Posterior vena cava (tissue), 2 donors: ENCODE measurements at places on chromosomes 2 and 18.

DNA sequence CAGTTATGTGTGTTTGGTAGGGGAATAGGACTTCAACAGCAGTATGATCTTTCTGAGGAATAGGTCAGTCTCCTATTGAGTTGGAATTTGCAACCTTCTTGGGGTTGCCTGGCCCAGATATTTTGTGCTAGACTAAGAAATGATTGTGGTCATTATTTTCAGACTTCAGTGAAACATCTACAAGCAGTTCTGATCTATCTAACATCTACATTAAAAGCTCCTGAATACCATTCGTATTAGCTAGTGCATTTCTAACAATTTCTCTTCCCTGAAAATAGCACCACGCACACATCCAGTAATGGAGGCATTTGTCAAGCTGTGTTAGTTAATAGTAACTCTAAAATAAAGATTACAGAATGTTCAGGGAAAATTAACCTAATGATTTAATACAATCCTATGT is 179.3 kb downstream of the FIGN start:
- no peak for DNase-seq

GRCh38 chr2:97763176-97763845 is 49.9 kb downstream of the ZAP70 start:
- DNase-seq: no peak

DNA sequence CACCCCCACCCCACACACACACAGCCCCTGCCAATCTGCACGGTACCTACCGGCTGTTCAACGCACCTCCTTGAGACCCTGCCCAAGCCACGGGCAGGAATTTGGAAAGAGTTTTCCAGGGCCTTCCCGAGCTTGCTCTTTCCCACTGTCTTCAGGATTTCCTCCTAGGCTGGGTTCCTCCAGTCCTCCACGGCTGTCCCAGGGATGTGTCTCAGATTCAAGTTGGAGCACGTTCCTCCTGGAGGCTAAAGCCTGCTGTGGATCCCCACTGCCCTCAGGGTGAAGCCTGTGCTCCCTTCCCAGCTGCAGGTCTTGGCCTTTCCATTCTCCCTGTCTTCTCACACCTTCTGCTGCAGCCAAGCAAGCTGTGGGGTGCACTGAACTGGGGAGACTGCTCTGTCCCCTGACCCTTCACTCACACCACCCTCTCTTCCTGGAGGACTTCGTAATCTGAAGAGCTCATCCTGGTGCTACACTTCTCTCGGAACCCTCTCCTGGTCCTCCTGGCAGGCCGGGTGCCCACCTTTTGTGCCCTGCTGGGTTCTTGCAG is 54.9 kb upstream of the HS6ST1 start:
- peak; percentile 43 for DNase-seq

GRCh38 chr2:174124181-174124580 is 124.2 kb downstream of the OLA1 start:
- DNase-seq: no peak

DNA sequence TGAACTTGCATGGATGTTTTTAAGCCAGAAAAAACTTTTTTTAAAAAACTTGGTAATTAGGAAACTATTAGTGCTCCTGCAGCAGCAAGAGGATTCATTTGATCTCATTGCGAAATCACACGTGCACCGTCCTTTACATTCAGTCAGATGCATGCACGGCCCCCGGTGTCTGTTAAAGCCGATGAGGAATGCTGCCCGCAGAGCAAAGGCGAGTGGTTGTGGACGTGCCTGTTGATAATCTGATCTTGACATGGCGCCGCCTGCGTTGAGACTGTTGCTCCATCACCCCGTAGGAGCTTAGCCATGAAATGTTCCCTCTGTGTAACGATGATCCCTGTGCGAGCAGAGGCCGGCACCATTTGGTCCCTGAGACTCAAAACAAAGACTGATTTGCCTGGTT is 300.0 kb downstream of the GBX2 start:
- no peak for DNase-seq

DNA sequence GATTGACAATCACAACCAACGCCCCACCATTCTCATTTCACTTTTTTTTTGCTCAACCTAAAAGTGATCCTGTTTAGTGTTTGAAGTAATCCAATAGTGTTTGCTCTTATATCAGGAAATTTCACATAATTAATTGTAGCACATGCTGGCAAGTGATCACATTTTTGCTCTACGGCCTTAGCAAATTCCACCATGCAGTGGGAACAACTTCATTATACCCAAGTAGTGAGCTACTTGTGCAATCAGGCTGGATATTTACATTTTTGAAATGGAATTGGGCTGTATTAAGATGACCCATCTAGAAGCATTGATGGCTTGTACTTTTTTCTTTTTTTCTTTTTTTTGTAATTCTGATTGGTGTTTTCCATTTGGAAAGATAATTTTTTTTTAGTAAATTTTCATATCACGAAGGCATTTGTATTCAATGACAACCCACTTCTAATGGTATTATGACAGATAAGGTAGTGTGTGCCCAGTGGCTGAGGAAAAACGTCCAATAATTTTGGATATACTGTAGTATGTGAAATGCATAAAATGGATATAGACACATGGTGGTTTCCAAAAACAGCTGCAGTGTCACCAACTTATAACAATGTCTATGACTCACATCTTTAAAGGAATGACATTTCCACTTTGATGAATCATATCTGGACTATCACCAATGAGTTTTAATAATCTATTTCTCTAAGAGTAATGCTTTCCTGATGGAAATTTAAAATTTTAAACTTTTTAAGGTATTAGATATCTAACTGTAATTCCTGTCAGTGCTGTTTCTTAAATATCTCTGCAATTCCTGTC is 130.6 kb downstream of the COL6A3 start:
- DNase-seq: no peak

DNA sequence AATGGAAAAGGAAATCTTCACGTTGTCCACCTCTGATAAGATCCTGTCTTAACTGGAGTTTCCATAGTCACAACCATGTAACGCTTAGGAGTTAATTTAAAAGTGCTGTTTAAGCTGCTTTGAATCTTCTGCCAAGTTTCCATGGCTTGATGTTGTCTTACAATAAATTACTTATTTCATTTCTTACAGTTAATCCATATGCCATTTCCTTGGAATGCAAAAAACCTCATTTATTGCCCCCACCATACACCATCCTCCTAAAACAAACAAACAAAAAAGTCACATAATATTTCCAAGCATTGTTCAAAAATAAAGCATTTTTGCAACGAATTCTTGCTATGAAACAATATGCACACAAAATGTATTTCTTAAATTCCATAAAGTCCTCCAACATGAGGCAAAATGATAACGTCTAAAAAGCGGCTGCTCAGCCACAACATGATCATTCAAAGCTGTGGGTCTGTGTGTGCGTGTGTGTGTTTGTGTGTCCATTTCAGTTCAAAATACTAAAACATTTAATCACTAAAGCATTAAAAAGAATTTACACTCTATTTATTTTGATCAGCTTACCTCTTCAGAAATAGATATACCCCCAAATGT is 46.8 kb upstream of the PXDN start:
- DNase-seq: no peak

GRCh38 chr18:3612315-3612714 is 162.3 kb downstream of the TGIF1 start:
- no peak for DNase-seq

- DNase-seq: no peak
These were observed 10.1 kb downstream of the TANK start for GRCh38 chr2:161170377-161170776.

GRCh38 chr18:22932885-22933205 is 283 bp upstream of the RBBP8 start:
- no peak for DNase-seq

DNA sequence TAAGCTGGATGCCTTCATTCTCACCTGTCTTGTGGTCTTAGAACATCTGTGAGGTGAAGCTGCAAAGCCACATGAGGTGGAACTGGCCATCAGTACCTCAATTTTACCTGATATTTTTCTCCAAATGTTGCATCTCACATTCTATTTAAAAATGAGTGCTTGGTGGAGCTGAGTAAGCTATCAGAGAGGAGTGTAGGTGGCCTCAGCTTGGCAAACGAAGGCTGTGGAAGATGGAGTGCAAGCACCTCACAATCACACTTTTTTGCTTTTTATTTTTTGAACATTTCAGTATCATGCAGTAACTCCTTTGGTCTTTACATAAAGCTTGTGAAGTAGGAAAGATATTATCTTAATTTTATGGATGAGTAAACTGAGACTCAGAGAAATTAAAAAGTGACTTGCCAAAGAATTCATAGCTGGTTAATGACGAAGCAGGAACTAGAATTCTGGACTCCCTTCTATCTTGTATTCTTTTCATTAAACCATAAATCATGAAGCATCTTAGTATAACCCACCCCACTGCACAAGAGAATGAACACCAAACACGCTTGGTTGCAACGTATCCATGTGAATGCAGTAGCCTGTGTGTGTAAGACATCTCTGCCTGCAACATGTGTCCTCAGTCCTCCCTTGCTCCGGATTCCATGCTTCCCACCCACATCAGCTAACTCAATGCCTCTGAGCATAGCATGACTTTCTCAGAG is 27.2 kb downstream of the C2orf49 start:
- no peak for DNase-seq

- DNase-seq: peak; percentile 43
These were observed 98.4 kb downstream of the PXDN start for GRCh38 chr2:1645761-1646476.

DNA sequence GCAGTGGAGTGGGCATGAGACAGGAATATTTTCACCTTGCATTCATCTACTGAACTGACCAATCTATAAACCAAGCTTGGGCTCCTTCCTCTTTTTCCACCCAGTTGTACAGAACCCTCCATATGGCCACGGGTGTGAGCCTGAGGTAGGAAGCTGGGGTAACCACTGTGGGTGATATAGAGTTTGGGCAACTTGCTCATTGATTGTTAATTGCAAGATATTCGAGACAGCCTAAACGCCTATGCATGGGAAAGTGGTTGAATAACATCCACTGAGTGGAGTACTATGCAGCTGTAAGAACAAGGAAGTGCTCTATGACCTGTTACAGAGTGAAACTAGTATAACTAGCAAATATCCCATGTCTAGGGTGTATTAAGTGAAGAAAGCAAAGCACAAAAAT is 7.3 kb upstream of the VAPA start:
- DNase-seq: no peak

DNA sequence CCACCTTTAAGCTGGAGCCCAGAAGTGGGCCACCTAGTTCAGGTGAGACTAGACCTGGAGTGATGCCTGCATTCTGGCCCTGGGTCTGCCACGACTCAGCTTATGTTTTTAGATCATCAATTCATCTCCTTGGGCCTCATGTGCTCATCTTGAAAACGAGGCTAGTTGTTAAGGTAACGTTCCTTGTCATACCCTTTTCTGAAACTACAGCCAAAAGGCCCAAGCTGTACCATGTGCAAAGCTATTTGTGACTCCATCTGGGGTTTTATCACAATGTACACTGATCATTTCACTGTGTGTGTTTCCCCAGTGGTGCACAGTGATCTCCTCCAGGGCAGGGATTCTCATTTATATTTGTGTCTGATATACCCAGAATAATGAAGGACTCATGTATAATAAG is 138.4 kb upstream of the COPS8 start:
- DNase-seq: peak; percentile 16

DNA sequence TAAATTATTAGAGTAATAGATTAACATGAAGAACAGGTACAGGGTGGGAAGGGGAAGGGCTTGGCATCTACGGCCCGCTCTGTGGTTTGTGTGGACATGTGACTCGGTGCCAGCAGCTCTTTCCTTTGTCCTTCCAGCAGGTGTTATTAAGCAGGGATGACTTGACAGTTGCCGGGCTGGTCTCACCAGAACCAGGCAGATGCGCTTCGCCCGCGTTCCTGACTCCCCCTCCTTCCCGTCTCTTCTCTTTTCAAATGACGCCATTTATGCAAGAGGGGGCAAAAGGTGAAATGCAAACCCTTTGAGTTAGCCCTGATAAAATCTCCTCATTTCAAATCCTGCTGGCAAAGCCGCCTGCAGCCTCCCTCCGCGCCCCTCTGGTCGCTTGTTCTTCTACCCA is 38.9 kb upstream of the MGAT4A start:
- no peak for DNase-seq

DNA sequence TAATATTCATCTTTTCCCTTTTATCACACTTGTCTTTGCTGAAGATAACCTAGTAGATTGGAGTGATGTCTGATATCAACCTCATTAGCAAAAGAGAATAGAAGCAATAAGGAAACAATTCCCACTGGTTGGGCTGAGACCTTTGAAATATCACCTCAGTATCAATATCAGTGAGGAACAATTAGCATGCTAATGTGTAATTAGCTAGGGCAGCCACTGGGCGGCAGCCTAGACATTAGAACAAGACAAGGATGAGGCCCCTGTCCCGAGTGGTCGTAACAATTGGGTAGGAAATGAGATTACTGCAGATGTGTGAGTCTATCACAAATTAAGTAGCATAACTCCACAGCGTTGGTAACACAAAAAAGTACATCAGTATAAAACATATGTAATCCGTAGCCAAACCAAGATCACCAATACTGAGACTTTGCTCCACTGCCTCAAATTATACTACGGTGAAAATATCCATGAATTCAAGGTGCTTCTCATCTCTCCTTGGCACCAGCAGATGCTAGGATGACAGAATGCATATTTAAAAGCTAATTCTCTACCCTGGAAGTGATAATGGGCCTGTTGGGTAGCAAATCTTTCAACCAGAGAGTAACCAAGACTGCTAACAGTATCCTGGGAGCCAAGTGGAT is 99.1 kb downstream of the ALPK2 start:
- no peak for DNase-seq

GRCh38 chr2:202376460-202377206 is 506 bp downstream of the BMPR2 start:
- peak; percentile 82 for DNase-seq

DNA sequence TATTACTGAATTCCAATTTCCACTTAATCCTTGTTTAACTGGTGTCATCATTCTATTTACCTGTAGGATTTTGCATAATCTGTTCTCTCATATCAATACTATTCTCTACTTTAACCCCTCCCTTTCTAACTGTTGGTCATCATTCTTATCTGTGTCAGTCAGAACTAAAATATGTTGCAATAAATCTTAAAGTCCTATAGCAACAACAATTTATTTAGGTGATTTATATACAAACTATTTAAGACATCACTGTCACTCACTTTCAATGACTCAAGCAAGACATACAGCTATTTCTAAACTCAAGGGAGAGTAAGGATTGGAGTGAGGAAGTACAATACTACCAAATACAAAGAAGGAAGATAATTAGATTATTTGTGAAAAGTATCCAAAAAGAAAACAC is 740.4 kb downstream of the DSC3 start:
- no peak for DNase-seq

- peak; percentile 78 for DNase-seq
These were observed 102.4 kb downstream of the COL3A1 start for GRCh38 chr2:189076572-189076971.

GRCh38 chr2:171513719-171514160 is 8.5 kb upstream of the CYBRD1 start:
- no peak for DNase-seq
